ENCODE measurements at places on chromosomes 1 and 21.

DNA sequence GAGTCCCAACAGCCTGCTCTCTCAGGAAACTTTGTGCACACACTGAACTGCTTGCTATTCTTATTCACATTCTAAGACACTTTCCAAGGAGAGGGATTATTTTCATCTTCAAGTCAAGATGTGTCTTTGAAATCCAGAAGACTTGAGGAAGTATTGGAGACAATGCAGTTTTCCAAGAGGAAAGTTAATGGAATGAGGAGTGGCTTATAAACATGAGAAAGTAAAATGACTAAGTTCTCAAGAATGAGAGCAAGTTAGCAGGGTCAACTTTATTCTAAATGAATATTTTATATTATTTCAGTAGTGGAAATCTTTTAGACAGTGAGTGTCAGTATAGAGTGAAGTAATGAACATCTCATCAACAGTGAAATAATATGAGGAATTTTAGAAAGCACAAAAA, 1239.3 kb downstream of the MRPL39 start:
- ATAC-seq = no peak

- no peak for ATAC-seq
Measured at GRCh38 chr1:231000639-231001038, 21.7 kb downstream of the ARV1 start.

GRCh38 chr1:91622616-91623015, 122.0 kb downstream of the CDC7 start:
- ATAC-seq = peak; percentile 76

DNA sequence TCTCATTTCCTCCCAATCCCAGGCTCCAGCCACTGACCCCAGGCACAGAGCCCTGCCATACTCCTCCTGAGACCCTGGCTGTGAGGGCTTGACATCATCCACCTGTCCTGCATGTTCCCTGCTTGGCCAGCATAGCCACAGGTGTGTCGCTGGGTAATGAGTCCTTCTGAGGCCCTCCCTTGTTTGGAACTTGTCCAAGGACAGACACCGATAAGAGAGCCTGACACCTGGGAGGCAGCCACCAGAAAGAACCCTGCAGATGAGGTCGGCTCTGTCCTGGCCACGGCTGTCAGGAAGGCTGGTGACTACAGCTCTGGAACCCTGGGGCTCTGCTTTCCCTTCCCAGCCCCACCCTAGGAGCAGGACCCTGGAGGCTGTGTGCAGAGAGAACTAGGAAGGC, 34.6 kb downstream of the TMEM63A start:
- no peak for ATAC-seq

GRCh38 chr1:47188791-47189785, 748 bp downstream of the PDZK1IP1 start:
- no peak for ATAC-seq

DNA sequence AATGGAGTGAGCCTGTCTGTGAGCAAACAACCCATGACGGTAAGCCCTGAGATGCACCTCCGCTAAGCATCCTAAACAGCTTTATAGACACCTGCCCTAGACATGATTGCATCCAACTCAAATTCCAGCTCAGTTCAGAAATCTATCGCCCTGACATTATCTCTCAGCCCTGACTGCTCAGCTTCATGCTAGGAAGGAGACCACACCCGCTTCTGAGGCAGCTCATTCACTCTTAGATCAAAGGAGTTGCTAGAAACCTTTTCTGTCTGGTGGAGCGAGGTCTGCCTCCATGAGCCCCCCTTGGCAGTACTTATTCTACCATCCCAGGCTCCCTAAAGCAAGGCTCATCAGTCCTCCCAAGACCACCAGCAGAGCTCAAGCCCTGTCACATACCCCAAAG, 17.0 kb downstream of the IL10RB start:
- no peak for ATAC-seq

- no peak for ATAC-seq
Measured at GRCh38 chr1:17232759-17233661, 15.9 kb upstream of the PADI3 start.

DNA sequence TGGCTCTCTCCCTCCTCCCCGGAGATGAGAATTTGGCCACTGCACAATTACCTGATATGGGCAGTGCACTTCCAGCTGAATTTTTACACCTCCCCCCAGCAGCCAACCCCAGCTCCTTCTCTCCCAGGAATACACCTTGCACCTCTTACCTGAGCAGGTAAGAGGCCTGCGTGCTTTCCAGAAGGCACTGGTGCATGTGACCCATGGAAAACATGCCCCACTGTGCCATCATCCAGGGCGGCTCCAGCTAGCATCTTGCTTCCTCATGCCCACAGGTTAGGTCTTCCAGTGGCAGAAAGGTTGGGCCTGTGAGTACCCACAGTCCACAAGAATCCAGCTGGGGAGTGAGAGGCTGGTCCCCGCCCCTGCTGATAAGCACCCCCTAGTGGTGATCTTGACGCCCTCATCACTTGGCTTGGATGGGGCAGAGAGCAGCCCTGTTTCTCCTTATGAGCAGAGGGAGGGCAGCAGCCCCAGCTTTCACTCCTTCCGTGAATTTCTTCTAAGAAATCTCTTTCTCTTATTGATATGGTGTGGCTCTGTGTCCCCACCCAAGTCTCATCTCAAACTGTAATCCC, 57.8 kb downstream of the EDARADD start:
- no peak for ATAC-seq

DNA sequence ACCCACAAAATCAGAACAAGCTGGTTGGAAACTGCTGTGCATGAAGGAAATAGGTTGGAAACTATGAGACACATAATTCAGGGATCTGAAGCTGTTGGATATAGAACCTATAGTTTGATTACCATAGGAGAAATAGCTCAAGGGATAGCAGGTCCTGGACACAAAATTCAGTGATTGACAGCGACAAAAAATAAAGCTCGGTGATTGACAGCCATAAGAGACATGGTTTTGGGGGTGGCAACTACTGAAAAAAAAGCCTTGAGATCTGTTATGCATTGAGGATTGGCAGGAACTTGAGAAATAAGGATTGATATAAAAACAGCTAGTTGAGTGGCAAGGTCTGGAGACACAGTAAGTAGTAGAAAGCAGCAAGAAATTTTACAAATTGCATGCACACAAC, at the start of gene KRTAP25-1:
Gene KRTAP25-1, minus strand, starts transcription at position 300 of the 400 bp plus-strand sequence. Its CDS starts 24 bp downstream, at position 276.
- no peak for ATAC-seq

GRCh38 chr1:51097171-51097570, 4.9 kb upstream of the C1orf185 start:
- ATAC-seq = no peak

Data from gastroesophageal sphincter (tissue), 4 donors.